Left hindlimb (tissue), 1 donor: ENCODE measurements at places on chromosomes 4 and X.

DNA sequence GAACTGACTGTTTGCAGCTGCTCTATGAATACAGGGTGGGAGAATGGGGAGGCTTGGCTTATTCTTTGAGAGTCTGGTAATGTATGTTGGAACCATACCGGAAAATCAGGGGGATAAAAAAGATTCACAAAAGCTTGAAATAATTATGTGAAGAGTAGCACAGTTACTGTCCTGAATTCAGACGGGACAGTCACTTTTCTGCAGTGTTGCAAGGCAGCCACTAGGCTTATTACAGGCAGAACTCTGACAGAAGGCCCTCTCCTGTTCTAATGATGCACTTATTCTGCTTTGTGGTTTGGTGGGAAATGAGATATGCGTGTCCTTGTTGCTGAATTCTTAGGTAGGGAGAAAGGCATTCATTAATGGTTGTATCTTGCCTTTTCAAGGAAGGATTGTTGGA, 37.2 kb downstream of the GUCY1B1 start:
- DNase-seq = no peak

DNA sequence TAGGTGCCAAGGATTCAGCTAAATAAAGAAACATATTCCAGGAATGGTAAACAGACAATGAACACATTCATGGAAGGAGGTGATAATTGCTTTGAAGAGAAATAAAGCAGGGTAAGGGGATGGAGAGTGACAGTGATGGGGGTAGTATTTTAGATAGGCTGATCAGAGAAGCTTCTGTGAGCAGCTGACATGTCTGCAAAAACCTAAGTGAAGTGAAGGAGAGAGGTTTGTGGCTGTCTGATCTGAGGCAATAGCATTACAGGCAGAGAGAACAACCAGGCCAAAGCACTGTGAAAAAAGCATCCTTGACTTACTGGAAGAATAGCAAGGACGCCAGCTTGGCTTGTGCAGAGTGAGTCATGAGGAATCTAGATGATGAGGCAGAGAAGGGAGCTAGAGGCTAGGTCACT, 271.9 kb upstream of the GATB start:
- no peak for DNase-seq

DNA sequence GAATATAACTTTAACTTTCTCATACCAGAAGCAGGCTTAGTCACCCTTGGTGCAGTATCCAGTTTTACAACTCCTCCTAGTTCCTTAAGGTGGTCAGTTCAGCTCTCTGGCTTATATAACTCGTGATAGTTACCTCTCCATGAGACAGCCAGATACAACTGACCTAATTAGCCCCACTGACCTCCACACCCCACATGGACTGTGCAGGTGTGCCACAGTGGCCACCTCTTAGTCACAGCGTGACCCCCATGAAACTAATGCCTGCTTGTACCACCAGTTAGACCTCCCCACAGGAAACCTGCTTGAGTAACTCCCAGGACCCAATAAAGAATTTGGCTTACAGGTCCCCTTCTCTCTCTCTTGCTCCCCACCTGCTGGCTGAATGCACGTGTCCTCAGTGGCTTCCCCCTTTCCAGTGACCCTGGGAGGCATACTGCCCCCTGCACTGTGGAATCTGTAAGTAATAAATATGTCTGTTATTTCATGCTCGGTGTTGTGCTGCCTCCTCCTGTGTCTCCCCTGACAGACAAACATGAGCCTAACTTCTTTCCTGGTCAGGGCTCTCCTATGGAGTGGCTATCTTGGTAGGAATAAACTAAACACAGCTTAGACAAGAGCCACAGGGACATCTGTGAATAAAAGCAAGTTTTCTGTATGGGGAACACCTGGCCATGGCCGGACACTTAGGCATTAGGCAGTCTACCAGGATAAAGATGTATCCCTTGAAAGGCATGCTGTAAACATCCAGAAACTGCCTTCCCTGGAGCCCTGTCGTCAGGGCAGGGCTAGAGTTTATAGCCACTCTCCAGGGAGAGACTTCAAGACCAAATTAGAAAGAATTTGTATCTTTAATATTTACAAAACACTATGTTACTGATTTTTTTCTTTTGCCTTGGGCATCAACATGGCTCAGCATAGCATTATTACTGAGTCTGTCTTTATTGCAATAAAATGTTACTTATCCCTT, 209.7 kb upstream of the BOD1L1 start:
- DNase-seq = no peak

DNA sequence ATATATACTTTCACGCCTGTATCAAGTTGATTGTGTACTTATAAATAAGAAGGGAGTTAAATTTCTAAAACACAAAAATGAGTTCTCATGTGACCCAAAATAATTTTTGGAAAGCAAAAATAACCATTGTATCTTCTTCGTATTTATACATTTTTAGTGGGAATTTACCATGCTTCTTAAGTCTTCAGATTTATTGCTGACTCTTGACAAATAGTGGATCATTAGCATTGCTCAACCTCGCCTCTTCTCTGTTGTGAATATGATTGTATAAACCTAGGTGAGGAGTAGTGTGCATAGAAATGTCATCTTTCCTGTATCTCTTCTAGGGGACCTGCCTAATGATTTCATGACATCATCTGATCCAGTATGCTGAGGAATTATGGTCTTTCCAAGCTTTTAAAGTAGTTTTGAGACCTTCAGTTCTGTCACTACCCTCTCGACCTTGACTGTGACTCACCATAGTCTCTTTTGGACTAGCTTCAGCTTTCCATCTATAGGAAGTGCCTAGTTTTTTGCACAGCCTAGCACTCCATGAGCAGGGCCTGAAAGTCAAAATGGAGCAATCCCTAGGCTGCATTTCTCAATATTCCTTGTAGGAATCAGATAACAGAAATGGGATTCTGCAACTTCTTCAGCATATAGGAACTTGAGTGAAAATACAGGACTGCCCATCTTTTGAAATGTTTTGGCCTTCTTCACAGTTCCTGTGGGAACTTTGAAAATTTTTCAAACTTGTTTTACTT, 157.6 kb downstream of the ARX start:
- DNase-seq = no peak

DNA sequence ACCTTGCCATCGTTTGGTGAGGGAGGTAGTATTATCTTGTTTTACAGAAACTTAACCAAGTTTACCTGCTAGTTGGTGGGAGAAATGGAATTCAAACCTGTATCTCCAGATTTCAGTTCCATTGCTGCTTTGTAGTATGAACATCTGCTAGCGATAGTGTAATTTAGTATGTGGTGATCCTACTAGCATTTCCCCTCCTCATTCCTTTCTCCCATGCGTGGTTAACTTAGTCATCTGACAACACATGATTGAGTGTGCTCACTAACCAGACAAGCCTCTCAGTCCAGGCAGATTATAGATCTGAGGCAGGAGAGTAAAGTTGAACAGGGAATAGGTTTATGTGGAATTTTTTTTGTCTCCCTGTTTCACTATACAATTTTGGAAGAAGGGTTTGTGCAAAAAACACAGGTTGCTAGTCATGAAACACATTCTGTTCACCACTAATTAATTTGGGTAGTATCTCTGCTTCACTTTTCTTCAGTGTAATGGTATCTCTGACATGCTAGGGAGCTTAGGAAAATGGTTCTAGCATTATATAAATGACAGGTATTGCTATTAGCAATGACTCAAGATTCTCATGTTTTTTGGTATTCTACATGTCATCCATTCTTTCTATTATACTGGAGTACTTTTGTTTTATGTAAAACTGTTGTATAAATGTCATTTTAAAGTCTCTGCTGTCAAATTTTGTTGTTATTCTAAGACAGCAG, 21.7 kb downstream of the RBPJ start:
- DNase-seq = no peak

GRCh38 chrX:45986971-45987370, 558.2 kb downstream of the ZNF674 start:
- no peak for DNase-seq

- no peak for DNase-seq
Observed at GRCh38 chrX:125998432-125998831, 167.7 kb downstream of the DCAF12L2 start.

- DNase-seq = no peak
Observed at GRCh38 chr4:144295286-144295995, 154.9 kb upstream of the GYPA start.

- no peak for DNase-seq
Observed at GRCh38 chrX:11080741-11081305, 30.3 kb upstream of the HCCS start.

DNA sequence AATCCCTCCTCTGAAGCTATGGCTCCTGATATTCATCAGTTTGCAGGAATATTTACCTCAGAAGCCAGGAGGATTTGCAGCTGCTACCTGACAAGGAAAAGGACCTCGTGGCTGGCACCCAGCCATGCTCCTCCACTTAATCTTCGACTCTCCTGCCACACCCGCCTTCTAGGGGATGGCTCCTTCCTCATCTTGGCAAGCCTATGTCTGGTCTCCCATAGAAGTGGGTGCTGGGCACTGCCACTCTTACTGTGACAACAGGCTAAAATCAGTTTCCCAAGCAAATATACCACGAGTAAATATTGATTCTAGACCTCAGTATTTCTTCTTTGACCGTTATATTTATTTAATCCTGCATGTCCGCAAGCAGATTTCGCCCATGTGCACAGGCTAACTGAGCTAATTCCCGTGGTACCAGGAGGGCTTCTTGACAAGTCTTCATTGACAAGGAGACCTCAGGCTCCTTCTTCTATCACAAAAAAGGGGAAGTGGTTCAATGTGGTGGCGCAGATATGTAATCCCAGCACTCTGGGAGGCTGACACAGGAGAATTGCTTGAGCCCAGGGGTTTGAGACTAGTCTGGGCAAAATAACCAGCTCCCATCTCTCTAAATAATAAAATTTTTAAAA, 52.6 kb upstream of the DCTD start:
- DNase-seq = no peak

DNA sequence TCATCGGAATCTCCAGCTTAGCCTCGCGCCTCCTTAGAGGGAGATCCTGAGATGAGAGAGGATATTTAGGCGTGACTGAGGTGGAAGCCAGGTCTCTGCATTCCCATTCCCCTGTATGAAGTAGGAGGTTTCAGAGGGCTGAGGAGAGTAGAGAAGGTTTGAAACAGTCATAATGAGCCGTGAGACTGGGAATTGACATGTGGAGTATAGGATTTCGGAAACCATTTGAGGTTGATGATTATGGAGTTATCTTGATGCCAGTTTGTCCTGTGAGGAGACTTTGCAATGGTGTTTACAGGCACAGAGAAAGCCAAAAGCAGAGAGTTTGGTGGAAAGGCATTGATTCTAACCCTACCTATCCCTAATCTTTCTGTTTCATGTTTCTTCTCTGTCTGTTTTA, 2.0 kb downstream of the CHST7 start:
- DNase-seq = no peak

GRCh38 chrX:15750611-15751154, 12.6 kb downstream of the CA5B start:
- no peak for DNase-seq

- no peak for DNase-seq
Observed at GRCh38 chr4:186806679-186807421, 83.2 kb upstream of the FAT1 start.

- DNase-seq = peak; percentile 82
Observed at GRCh38 chr4:5050520-5051277, 581 bp upstream of the STK32B start.

DNA sequence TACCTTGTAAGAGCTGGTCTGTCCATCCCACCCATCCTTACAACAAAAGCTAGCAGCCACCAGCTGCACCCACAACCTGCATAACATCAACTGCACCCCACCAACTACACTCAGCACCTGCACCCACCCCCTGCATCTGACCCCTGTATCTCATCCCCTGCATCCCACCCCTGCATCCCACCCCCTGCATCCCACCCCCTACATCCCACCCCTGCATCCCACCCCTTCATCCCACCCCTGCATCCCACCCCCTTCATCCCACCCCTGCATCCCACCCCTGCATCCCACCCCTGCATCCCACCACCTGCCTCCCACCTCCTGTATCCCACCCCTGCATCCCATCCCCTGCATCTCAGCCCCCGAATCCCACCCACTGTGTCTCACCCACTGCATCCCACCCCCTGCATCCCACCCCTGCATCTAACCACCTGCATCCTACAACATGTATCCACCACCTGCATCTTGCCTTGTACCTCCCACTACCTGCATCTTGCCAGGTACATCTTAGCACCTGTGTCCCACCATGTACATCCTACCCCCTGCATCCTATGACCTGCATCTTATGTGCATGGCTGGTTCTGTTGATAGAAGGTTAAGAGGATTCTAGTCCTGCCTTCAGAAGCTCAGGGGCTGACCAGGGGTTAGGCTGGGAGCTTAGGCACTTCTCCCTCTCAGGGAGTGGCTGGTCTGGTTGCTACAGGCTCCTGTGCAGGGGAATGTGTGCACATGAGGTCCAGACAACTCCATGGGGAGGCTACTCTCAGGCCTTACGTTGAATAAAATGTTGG, 9.4 kb downstream of the TMEM271 start:
- DNase-seq = no peak

- no peak for DNase-seq
Observed at GRCh38 chr4:159765382-159765781, 662.5 kb downstream of the RAPGEF2 start.

DNA sequence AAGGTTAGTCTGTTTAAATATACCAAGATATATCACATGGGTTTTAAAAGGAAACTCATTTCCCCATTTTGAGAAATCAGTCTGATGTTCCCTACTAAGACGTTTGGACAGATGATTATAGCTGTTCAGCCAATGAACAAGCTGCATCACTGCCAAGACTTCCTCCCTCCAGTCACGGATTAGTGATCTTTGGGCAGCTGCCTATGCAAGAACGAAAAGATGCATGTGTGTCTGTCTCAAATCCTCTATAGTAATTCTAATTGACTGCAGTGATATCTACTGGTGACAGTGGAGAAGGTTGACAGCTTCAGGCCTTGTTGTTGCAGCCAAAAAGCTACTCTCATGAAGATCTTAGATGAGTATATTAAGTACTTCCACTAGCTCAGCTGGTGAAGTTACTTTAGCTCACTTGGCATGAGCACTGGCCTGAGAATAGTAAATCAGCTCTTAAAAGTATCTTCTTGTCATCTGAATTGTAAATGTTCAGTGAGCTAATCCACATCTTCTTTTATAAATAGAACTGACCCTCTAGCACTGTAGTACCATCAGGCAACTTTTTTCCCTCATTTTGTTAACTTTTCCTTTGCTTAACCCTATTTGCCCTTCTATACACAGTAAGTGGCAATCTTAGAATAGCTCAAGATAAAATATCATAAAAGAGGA, 134.5 kb upstream of the PCDH10 start:
- DNase-seq = no peak

DNA sequence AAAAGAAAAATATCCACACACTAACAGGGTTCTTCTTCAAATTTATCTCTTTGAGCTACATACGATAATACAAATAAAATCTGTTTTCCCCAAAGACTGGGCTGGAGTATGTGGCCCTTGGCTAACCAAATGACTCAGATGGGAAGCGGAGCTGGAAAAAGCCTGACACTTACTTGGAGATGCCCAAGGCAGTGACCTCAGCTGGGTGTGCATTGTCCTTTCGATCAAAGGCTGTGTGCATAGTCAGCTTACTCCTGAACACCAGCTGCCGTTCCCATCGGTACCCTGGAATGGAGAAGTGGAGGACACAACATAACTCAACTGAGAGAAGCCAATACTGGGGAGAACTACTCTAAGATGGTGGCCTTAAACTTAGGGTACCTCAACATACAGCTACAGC, 95.1 kb downstream of the CDS1 start:
- no peak for DNase-seq
